Muscle of arm (tissue), 14 donors: ENCODE measurements at places on chromosomes 4 and X. TPM values are rescaled to one million over a fixed set of nuclear protein-coding genes. Genes with fewer than 3 reads are reported as not detected.

BMPR1B gene
- polyA plus RNA-seq: 15.0 TPM

DNA sequence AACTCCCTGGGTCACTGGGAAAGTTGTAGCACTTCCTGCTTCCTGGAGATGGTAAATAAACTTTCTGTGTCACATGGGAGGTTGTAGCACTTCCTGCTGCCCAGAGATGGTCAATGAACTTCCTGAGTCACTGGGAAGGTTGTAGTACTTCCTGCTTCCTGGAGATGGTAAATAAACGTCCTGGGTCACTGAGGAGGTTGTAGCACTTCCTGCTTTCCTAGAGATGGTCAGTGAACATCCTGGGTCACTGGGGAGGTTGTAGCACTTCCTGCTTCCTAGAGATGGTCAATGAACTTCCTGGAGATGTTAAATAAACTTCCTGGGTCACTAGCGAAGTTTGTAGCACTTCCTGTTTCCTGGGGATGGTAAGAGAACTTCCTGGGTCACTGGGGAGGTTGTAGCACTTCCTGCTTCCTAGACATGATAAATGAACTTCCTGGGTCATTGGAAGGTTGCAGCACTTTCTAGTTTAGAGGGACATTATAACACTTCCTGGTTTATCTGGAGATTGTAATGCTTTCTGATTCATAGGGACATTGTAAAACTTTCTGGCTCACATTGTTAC is 62.3 kb upstream of the CD99 start:
- no peak for DNase-seq

GRCh38 chrX:22021751-22022324 is 10.3 kb upstream of the PHEX start:
- peak; percentile 43 for DNase-seq

- DNase-seq: no peak
Measured at GRCh38 chrX:151609222-151609621, 45.7 kb downstream of the PASD1 start.

DNA sequence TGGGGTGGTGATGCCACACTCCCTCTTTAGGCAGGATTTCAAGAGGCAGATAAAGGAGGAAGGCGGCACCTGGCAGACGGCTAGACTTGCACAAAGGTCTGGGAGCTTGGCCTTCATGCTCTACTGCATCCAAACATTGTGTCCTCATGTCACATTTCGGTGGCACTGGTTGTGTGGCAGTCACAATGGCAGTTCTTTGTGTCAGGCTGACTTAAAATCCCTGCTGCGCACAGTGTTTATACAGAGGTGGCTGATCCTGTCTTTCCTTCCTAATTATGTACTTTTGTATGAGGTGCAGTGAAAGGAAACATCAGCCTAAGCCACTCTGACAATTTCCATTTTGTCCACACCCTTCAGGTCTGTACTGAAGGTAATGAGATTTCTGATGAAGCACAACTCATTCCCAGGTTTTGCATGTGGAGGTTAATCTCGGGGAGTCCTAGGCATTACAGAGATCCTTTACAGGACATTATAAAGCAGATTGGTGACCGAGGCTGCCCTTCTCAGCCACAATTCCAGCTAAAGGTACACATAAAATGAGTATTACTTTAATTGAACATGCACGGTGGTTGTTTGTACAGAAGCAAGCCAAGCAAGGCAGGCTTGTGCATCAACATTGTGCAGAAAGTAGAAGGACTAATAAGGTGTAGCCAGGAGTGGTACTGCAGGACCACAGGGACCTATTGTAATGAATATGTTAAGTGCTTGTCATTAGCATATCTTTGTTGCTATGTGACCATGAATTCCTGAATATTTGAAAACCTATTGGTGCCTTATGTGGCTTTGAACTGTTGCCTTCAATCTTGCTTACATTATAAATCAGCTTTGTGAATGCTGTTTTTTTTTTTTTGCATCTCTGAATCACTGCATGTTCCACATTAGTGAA is 147.6 kb downstream of the STK32B start:
- DNase-seq: no peak

GRCh38 chr4:148376151-148376550 is 66.1 kb downstream of the NR3C2 start:
- DNase-seq: peak; percentile 40

GAGE12C gene
- not detected for polyA plus RNA-seq

DNA sequence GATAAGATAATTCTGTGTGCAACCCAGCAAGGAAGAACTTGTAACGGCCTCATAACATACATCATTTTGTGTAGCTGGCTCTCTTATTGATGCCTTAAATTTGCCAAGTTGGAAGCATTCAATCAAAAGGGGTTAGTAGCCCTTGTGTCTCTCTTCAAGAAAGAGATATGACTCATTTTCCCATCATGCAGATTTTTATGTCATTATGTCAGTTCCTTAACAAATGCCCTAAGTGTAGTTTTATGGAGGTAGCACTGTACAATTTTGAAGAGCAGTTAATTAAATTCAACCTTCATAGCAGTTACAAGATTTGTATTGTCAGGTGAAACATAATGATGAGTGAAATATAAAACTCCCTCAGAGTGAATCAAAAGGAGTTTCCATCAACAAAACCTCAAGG is 215.6 kb downstream of the GRIA3 start:
- DNase-seq: no peak

UGT2B11 gene
- not detected for polyA plus RNA-seq

DNA sequence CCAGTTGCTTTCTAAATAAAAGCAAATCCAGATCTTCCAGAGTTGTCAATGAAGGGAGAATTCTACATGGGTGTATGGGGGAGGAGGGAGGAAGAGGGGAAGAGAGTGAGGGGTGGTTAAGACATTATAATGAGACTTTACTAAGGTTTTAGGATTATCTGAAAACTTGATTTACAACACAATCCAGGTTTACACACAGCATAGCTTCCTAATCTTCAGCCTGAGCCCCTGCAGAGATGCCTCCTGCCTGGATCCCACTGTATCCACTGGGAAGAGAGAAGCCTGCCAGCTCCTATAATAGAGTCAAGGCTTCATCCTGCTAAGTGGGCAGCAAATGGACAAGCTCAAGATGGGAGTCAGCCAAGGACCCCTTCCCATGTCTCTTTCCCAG is 85.6 kb upstream of the KIT start:
- DNase-seq: no peak

DNA sequence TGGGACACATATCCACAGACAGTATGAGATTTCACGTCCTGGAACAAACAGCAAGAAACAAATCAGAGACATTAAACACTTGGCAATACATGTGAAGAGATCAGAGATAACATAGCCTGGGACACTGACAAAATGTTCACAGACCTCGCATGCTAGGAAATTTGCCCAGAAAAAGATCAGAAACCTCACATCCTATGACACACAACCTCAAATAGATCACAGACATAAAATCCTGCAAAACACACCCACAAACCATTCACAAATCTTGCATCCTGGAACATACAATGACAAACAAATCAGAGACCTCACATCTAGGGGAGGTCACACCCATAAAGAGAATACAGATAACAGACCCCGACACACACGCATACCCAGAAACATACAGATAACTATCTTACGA is 18.0 kb downstream of the SUV39H1 start:
- DNase-seq: no peak

GRCh38 chr4:7966281-7967062 is 26.8 kb upstream of the AFAP1 start:
- no peak for DNase-seq

DNA sequence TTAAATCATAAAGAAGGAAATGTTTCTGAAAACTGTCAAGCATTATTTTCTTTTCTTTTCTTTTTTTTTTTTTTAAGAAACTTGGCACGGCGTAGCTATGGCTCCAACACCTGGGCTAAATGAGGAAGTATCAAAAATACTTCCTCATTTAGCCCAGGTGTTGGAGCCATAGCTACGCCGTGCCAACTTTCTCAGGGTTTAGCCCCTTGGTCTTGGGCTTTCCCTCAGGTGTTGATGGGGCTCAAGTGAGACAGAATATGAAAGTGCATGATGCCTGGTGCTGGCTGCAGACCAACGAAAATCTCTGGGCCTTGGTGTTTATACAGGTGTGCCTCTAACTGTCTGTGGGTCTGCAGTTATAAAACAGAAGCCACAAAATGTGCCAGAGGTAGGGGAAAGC is 132.7 kb downstream of the ARHGAP24 start:
- no peak for DNase-seq

DNA sequence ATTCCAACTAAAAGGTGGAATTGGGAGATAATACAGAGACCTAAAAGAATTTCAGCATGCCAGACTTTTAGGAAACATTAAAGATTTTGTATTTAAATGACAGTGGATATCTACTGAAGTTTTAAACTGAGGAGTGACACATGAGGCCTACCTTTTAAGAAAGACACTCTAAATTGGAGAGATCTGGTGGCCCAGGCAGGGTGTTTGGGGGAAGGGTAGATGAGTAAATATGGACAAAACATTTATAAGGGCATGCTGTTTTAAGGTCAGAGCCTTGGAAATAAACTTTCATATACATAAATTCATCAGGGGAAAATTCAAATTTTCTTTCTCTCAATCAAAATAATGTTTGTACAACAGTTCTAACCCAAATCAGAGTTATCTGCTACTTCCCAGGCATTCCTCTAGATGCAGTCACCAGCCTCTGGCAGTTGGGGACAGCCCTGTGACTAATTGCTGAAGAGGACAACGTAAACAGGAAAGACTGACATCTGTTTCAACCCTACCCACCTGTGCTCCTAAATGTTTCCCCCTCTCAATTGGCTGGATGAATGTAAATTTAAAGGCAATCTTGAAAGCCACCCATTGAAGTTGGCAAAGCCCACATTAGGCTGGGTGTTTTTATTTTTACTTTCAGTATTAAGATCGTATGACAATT is 1646.9 kb upstream of the ADGRL3 start:
- DNase-seq: no peak

KCNIP4 gene
- polyA plus RNA-seq: not detected

GRCh38 chrX:72620550-72621145 is 48.0 kb upstream of the HDAC8 start:
- DNase-seq: no peak
